SHP77 treated with DMSO at 0.1 percent for 48 hours (cell line): ENCODE measurements at places on chromosomes 6 and 20.

GRCh38 chr6:106194949-106195921 lies 109.1 kb downstream of the PRDM1 start:
- DNase-seq, result no peak

- DNase-seq, result no peak
Observed at GRCh38 chr6:44162876-44163625, 4.4 kb downstream of the CAPN11 start.

GRCh38 chr6:127608554-127609270 lies 31.7 kb downstream of the C6orf58 start:
- no peak for DNase-seq

DNA sequence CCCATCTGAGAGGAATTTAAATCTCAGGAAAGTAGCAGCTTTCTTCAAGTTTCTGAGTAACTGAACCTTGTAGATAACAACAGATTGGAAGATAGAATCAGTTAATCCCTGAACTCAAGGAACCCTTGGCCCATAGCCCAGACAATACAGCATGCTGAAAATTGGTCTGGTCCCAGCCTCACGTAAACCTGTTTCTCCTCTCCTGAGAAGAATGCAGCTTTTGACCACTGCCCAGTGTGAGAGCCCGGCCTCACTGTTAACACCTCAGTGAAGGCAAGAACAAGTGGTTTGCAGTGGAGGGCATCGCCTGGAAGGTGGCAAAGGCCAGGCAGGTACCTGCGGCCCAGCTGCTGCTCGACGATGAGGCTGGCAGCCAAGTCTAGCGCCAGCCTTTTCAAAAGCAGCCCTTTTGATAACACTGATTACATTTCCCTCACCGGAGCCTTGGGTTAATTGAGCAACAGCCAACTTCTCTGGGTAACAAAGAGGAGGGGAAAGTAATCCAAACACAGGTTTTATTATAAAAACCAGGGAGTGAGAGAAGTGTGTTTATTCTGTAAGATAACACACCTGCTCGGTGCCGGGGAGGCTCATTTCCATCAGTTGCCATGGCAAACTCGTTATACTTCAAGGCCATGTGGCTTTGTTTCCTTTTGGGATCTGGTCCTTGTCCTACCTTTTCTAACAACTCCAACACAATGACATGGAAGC lies 54.0 kb downstream of the TRAF3IP2 start:
- peak; percentile 94 for DNase-seq
